ENCODE measurements at places on chromosomes 11 and 22.

DNA sequence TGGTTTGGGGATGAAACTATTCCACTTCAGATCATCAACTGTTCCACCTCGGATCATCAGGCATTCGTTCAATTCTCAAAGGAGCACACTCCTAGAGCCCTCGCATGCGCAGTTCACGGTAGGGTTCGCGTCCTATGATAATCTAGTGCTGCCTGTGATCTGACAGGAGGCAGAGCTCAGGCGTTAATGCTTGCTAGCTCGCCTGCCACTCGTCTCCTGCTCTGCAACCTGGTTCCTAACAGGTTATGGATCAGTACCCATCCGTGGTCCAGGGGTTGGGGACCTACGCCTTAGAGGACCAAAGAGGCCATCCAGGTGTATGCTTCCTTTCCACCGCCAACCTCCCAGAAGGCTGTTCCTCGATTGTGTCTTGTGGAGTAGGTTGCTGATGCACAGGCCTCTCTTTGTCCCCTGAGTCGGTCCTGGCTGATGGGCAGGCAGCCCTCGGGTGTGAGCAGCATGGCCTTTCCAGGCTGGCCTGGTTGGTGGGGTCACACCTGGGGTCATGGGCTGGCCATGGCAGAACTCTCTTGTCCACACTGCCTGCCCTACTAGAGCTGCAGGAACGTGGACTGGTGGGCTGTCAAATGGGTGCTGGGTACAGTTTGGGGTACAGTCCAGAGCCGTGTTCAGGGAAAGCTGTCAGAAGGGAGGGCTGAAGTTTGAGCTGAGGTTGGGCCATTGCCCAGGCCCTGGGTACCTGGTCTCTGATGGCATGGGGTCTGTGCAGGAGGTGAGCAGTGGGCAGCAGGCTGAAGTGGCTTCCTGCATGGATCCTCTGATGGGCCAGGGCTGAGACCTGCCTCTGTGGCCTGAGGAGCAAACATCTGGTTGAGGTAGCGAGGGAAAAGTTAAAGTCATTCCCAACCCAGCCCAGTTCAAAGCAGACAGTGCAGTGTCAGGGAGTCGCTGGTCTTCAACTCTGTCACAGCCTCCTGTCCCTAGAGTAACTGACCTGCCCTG, 11.1 kb downstream of the PRDM11 start:
- DNase-seq: no peak

DNA sequence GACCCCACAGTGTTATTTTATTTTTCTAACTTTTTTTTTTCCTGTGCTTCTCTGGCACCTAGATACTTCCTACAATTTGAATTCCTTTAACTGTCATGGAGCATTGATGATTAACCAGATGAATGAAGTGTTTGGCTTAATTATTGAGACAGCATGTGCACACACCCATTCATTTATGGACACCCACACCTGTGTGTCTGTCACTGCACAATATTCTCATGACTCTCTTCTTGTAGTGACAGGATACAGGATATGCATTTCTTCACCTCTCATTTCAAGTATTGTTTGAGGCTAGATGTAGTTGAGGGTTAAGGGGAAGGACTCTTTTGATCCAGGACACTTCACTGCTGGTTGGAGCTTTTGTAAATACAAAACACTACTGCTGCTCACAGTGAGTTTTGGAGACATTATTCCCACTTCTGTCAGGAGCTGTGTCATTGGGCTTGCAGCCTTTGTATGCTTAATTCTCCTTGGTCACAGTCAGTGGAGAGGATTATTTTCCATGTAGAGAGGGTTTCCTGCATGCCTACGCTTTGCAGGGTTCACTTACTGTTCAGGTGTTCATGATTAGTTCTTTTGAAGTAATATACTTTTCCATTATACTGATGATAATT, 33.5 kb downstream of the SPECC1L start:
- no peak for DNase-seq

- DNase-seq: peak; percentile 21
Observed at GRCh38 chr22:40345271-40345670, 1.0 kb upstream of the ADSL start.

GRCh38 chr22:37033605-37034430, 14.3 kb downstream of the MPST start:
- no peak for DNase-seq

DNA sequence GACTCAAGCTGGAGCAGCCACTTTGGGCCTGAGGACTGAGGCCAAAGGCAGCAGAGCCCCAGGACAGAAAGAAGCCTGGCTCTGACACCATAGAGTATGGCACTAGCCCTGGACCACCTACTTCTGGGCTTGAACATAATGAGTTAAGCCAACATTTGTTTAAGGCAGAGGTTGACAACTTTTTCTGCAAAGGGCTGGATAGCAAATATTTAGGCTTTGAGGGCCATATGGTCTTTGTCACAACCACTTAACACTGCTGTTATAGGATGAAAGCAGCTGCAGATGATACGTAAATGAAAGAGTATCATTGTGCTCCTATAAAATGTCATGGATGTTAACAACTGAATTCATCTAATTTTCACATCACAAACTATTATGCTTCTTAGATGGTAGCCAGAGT, 16.6 kb downstream of the OSBP start:
- no peak for DNase-seq

DNA sequence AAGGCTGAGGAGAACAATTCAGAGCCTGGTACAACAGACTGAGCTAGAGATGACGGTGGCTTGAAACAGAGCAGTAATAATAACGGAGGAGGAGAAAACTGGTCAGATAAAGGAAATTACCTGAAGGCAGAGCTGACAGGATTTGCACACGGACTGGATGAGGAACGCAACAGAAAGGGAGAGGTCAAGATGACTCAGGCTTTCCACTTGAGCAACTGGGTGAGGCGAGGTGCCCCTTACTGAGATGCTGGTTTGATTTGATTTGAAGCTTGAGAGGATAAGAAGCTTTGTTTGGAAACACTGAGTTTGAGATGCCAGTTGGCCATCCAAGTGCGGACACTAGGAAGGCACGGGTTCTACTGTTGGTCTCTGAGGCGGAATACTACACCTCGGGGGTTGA, 35.4 kb upstream of the NRIP3 start:
- DNase-seq: no peak

GRCh38 chr11:17633279-17633986, 85.9 kb upstream of the MYOD1 start:
- DNase-seq: no peak

GRCh38 chr22:37599153-37599552, 9.5 kb upstream of the GGA1 start:
- no peak for DNase-seq

DNA sequence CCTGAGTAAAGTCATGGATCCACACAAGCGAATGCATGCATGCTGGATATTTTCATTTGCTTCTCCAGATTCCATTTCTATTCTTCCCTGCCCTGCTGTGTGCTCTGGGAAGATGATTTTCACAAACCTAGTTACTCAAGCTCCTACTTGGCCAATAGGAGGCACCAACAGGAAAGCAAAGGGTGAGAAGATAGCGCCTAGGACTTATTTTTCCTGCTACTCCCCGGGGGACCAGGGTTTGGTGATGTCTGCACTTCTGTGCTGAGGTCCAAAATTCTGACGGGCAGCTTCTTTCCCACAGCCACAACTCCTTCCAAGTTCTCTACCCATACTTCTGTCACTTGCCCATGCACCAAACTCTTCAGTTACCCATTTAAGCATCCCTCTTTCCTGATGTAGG, 509.3 kb upstream of the TENM4 start:
- no peak for DNase-seq

DNA sequence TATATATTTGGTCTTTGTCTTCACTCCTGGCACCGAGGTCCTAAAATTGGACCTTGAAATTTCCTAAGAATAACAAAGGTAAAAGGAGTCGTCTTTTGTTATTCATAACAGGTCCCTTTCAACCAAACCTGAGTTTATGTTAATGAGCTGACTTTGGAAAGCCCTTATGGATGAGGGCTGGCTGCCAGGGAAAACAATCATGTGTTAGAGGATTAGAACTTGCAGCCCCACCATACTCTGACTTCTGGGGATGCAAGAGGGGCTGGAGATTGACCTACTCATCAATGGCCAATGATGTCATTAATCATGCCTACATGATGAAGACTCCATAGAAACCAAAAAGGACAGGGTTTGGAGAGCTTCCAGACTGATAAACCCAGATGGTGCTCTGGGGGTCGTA, 118.9 kb downstream of the MRTFA start:
- no peak for DNase-seq

DNA sequence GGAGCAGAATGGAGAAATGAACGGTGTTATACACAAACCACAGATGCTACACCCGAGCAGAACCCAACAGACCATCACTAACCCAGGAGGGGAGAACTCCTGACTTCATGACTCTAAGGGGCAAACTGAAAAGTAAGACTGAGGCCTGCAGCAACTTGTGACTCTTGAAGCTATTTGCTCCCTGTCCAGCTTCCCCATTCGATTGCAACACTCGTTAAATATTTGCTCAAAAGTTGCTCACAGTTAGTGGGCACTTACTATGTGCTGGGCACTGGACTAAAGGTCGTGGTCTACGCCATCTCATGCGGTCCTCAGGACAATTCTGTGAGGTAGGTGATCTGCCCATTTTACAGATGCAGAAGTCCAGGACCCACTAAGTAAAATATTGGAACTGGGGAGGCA, 9.5 kb upstream of the ADA2 start:
- no peak for DNase-seq

DNA sequence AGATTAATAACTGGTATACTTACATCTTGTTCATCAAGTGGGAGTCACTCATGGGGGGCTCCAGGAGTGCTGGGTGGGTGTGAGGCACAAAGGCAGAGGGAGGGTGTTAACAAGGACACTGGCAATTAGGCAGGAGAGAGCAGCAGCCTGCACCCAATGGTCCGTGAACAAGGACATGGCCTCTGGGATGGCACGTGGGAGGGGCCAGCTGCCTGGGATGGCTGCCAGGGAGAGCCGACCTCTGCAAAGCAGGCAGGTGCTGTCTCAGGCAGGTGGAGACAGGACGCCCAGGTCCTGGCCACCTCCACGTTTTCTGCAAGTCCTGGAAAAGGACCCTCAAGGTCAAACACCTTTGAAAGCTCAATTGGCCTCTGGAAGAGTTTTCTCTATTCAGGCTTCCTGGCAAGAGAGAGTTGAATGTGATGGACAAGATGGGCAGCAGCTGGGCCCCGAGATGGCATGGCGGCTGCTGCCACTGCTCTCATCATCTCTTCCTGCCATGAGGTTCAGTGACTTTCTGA, 257.1 kb downstream of the BUD13 start:
- no peak for DNase-seq

DNA sequence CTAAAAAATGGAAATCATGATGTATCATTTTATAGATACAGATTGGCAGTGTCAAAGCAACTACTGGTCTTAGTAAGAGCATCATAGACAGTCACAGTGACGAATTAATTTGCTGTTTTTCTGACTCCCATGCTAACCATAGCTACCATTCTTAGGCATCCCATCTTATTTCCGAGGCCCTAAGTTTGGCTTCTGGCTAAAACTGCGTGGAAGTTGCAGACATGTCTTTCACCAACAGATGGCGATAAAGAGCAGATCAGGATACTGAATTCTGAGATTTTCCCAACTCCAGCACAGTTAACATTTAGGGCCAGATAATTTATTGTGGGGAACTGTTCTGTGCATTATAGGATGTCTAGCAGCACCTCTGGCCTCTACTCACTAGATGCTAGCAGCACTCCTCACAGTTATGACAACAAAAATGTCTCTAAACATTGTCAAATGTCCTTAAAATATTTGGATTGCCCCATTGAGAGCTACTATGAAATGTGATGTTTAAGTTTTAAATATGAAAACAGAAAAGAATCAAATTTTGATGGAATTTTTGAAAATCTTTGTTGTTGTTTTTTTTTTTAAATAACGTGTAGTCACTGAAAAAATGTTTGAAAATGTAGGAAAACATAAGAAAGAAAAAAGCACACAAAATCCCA, 16.3 kb downstream of the OR2AG2 start:
- DNase-seq: peak; percentile 20

- DNase-seq: no peak
Observed at GRCh38 chr22:43843783-43844530, 18.4 kb downstream of the SULT4A1 start.

- no peak for DNase-seq
Observed at GRCh38 chr11:68763181-68763721, 11.9 kb upstream of the TESMIN start.

GRCh38 chr11:83601201-83601913, 315.2 kb upstream of the CCDC90B start:
- DNase-seq: no peak

- DNase-seq: no peak
Observed at GRCh38 chr11:26584818-26585217, 12.8 kb upstream of the MUC15 start.

DNA sequence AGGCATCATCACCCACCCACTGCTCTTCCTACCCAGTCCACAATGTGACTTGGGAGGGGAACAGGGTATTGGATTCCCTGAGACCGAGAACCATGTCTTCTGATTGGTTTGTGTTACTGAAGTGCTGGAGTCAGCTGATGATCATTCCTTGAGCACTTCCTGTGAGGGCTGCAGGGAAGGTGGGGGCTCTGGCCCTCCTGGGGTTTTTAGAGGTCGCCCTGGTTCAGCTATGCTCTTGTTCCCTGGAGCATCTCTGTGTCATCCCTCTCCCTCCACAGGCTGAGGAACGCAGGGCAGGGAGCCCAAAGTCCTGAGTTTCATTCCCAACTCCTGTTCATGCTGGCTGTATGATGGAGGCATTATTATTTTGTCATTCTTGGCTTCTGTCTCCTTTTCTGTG, 6.7 kb downstream of the ZC3H7B start:
- DNase-seq: peak; percentile 73

GRCh38 chr11:123409456-123410217, 20.4 kb upstream of the GRAMD1B start:
- DNase-seq: no peak

- no peak for DNase-seq
Observed at GRCh38 chr11:70076461-70076931, 1.6 kb upstream of the ANO1 start.

GRCh38 chr22:17845327-17845726, 71.1 kb upstream of the BID start:
- no peak for DNase-seq

DNA sequence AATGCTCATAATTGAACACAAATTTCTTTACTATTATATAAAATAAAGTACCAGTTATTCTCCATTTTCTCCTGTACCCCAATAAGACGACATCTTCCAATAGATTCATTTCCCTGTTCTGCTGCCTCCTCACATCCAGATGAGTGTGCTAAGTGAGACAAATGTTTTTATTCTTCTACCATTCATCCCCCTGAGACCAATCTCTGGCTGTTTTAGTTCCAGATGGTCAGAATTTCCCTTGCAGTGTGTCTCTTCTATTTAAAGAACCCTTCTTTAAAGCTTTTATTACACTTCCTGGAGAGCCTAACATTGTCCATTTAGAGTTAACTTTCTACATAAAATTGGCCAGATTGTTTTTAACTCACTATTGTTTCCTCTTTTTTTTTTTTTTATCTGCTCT, 41.2 kb upstream of the GLYATL1 start:
- DNase-seq: no peak
